ENCODE measurements at places on chromosomes 2 and 18.

DNA sequence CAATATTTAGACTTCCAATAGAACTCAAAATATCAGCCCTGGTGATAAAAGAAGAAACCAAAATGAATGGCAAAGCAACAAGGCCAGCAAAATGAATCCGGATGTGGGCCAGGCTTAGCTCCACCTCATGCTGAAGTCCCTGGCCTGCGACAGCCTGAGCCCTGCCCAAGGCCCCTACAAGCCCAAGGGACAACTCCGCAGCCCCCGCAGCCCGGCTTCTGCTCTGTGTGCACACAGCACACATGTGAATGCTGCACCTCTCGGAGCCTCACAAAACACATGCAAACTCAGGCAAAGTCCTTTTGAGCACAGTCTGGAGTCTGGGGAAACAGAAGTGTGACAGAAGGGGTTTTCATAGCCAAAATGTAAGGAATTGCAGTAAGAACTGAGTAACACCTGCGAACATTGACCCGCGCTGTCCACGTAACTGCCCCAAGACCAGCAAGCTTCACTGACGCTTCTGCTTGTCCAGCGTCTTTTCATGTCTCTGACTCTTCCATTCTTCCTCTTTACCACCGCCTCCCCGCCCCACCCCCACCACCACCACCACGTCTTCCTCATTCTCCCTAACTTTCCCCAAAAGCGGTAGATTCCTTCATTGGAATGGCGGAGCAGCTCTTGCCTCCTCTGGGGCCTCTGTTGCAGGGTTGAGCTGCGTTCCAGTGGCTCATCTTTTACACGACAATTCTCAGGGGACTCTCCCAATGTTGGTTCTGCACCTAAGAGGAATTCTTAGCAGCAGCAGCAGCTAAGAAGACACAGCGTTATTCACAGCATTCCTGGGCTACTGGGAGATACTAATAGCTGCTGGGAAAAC lies 136.4 kb upstream of the COPS8 start:
- no peak for DNase-seq

- no peak for DNase-seq
These were observed 9.9 kb upstream of the CDK15 start for GRCh38 chr2:201796478-201796865.

DNA sequence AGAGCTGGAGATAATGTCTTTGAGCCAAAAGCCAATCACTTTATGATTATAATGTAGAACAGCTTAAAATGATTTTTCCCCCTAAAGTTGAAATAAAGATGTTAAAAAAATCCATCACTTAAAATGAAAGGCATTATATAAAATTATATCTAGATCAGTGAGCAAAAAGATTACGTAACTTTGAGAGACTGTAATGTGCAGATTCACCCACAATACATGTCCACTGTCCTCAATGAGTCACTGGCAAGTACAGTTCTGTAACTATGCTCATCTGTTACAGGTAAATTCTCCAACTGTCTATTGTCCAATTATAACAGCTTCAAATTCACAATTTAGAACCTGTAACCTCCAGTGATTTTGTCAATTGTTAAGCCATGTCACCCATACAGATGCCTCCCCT lies 19.0 kb downstream of the FAM161A start:
- no peak for DNase-seq

DNA sequence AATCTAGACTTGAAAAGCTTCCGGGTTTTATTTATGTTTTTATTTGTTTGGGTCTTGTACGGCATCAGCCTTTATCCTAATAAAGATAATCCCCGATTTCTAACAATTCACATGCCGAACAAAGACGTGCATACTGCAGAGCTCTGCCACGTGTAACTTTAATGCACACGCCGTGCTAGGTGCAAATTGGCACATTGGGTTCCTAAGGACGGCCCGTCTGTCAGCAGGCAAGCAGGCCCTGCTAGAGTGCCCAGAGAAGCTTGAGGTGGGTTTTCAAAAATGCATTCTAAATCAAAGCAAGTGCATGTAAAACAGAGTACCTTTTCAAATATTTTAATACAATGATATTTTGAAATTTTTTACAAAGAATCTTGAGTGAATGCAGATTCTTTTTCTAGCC lies 806.4 kb upstream of the POU3F3 start:
- DNase-seq = no peak

DNA sequence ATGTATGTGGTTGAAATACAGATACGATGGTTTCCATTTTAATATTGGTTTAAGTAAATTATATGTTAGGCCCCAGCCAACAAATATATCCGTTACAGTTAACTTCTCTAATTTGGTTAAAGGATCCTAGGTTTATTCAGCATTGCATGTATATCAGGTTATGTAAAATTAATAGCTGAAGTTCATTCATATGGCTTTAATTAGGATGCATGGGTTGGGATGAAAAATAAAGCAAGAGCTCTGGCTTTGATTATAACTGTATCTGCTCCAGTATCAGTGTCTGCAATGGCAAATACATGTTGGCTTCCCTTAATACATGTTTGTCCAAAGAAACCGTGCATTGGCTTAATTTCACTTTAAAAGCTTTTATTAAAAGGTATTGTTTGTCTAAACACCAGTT lies 435.7 kb upstream of the SETBP1 start:
- no peak for DNase-seq

- no peak for DNase-seq
These were observed 88.0 kb downstream of the COMMD1 start for GRCh38 chr2:61993422-61994024.

- no peak for DNase-seq
These were observed 38.2 kb downstream of the CASP8 start for GRCh38 chr2:201298462-201299052.

GRCh38 chr2:149738767-149739166 lies 151.2 kb upstream of the MMADHC start:
- no peak for DNase-seq

DNA sequence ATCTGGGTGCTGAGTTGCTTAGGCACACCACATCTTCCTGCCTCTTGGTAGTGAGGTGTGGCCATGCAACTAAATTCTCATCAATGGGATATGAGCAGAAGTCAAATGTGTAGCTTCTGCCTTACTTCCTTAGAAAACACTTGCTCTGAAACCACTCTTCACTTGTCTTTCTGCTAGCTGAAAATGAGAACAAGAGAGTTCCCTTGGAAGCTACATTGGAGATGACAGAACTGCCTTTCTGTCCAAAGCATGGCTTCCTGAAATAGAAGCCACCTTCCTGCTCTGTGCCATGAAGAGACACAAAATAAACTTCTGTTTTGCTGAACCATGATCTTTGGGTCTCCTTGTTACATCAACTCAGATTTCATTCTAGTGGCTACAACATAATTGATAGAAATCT lies 659.9 kb downstream of the IRS1 start:
- no peak for DNase-seq

DNA sequence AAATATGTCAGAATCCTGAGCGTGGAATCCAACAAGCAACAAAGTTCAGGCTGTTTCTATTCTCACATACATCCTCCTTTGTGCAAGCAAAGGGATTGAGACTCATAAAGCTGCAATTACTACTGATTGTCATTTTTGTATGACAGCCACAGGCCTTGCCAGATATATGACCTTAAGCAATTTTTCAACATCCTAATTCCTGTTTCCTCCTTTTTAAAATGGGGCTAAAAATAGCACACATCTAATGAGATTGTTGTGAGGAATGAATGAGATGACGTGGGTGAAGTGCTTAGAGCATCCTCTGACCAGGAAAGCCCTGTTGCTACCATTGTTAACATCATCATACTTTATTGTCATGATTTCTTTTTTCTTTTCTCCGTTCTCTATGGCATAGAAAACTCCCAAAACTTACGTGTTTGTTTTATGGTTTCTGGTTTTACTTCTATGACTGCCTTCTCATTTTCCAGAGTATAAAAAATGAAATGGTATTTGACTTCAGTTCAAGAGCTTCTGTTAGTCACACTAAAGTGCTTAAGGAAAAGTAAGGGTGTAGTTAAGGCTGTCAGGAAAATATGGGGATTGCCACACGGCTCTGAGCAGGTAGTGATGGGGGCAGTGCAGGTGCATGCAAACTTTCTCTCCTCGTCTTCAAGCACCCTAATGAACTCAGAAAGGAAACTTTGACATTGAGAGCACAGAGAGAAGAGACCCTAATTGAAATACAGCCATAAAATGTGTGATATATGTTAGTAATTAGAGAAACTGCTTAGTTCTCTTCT lies 590.6 kb upstream of the NETO1 start:
- DNase-seq = no peak

DNA sequence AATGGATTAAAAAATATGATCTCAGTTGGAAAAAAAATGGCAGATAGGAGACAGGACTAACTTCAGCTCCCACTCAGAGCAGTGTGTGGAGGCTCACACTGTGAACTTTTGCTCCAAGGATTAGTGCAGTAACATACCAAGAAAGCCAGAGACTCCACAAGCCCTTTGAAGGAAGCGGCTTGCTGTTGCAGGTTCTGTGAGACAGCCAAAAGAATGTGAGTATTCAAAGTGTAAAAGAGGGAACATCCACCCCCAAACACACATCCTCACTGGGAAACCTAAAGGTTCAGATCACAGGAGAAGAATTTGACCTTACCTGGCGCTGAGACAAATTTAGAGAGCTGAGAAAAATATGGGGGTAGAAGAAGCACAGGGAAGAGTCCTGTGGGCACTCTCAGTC lies 77.5 kb downstream of the FAM171B start:
- no peak for DNase-seq

GRCh38 chr18:77316641-77317040 lies 67.0 kb downstream of the GALR1 start:
- DNase-seq = no peak

- peak; percentile 44 for DNase-seq
These were observed at the start of gene DAW1 for GRCh38 chr2:227871375-227871791. Gene DAW1 (plus strand): TSS chr2:227871631. CDS start chr2:227871690, 59 bp downstream.

DNA sequence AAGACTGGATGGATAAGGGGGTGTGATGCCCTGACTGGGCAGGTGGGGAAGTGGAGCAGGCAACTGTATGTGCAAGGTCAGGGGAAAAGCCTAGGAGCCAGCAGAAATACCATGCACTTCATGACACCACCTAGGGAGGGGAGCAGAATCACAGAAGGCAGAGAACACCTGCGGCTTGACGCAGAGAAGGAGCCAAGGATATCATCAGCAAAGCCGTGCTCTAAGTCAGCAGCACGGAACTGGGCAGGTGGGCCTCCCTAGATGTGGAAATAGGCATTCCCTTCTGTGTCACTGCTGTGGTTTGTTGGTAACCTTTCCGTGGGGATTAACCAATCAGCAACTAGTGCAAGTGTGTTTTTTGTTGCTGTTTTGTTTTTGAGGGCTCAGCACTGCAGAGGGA lies 41.3 kb downstream of the HDLBP start:
- no peak for DNase-seq

GRCh38 chr18:12470382-12471075 lies 62.8 kb downstream of the PRELID3A start:
- DNase-seq = no peak

DNA sequence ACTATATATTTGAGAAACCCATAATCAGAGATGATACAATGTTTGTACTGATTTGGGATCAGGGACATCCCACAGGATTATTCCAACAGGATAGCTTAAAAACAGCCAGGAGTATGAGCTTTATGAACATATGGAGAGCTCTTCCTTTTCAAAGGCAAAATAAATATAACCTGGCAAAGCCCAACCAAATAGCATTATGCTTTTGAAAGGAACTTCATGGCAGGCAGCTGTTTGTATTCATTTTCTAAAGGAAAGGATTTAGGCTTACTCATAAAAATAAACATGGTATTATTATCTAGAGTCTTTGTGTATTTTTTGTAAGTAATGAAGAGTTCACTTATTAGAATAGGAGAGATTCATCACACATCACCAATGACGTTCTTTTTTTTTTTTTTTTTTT lies 44.4 kb downstream of the CCDC195 start:
- DNase-seq = no peak

DNA sequence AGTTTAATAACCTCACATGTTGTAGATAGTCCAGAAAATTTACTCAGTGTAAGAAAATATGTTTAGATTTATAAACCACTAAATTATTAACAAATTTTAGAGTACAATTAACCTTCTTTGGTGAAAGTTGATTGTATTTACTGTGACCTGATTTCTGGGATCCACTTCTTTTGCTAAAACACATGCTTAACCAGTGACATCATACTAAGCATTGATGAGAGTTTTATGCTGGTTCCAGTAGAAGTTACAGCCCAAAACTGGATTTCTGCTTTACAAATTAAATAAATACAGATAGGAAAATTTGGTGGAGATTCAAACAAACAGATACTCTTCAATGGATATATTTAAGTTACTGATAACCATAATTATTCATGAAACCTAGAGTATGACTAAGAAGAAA lies 40.9 kb downstream of the RBBP8 start:
- no peak for DNase-seq

Measured in stimulated activated CD4-positive, alpha-beta T cell treated with anti-CD3 and anti-CD28 coated beads, TNF-alpha, amount 100 ng/mL, for 24 hours (primary cell).